Activated CD4-positive, alpha-beta T cell treated with anti-CD3 and anti-CD28 coated beads, Interleukin-2, amount 50 U/mL, for 4 hours (primary cell): ENCODE measurements at places on chromosomes 1 and 21.

DNA sequence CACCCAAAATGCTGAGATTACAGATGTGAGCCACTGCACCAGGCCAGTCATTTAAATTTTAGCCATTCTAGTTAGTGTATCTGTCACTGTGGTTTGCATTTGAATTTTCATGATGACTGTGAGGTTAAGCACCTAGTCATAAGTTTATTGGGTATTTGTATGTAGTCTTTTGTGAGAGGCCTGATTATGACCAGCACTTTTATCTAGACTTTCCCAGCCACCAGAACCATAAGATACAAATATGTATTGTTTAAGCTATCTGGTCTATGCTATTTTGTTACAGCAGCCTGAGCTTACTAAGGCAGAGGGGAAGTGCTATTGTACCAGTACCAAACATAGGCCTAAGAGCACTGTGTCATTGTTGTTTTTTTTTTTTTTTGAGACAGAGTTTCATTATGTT, 19.9 kb upstream of the DNAJC6 start:
- DNase-seq: no peak

DNA sequence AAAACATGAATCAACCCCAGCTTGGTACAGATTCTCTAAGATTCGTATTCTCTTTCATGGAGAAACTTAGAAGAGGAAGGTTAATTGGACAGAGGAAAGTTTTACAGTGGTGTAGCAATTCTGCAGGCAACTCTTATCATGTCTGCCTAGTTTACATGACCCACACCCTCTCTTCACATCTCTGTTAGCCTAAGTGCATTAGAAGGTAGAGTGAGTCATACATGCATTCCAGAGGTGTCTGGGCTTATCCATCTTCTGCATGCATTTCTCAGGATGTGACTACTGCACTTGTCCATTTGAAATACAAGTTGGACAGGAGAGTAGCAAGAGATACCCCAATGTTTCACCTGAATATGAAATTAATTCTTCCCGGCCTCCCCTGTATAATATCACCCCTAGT, 578.4 kb upstream of the NCAM2 start:
- DNase-seq: no peak

GRCh38 chr21:42746593-42747275, 93.3 kb downstream of the PDE9A start:
- DNase-seq: peak; percentile 8

- no peak for DNase-seq
These were observed 85.2 kb downstream of the KIRREL1 start for GRCh38 chr1:158078569-158079080.

DNA sequence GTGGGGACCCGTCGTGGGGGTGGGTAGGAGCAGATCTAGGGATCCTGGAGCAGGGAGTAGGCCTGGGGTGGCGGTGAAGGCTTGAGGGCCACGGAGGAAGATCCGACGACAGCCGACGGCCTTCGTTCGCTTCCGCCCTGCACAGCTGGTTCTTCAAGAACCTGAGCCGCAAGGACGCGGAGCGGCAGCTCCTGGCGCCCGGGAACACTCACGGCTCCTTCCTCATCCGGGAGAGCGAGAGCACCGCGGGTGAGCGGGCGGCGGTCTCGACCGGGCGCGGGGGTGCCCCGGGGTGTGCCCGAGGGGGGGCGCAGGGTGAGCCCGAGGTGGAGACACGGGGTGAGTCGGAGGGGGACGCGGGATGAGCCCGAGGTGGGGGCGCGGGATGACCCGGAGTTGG, 16.5 kb upstream of the HDAC1 start:
- no peak for DNase-seq

GRCh38 chr1:173295391-173295790, 88.3 kb upstream of the TNFSF4 start:
- no peak for DNase-seq

- DNase-seq: no peak
These were observed 15.4 kb downstream of the TRAF5 start for GRCh38 chr1:211341999-211342398.

DNA sequence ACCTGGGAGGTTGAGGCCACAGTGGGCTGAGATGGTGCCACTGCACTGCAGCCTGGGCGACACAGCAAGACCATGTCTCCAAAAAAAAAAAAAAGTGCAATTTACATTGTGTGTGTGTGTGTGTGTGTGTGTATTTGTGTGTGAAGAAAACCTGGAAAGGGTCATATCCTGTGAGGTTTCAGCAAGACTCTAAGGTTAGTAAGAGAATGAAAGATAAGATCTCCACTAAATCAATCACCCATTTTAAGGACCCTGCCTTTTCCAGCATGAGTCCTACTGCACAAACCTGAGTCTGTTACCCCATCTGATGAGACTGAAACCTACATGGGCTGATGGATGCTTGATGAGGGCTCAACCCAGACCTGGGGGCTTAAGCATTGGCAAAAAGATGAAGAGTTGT, 4.9 kb upstream of the C1orf74 start:
- DNase-seq: no peak

DNA sequence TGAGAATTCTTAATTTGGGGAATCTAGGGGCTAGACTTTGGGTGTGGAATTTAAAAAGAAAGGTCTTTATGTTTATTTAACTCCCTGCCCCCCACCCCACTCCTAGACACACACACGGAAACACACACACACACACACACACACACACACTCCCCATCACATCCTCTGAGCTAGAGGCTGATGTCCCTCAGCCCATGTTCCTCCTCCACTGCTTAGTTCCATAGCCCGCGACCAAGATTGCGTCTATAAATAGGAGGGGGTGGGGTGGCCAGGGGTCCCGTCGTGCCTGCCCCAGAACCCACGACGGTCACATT, 655 bp upstream of the KIRREL1 start:
- DNase-seq: no peak

- no peak for DNase-seq
These were observed 33.3 kb downstream of the RRAGC start for GRCh38 chr1:38826262-38826661.

- no peak for DNase-seq
These were observed 47.1 kb downstream of the ELK4 start for GRCh38 chr1:205584732-205585131.

GRCh38 chr1:22290611-22291010, 147.7 kb upstream of the WNT4 start:
- DNase-seq: no peak

- DNase-seq: no peak
These were observed 75.0 kb downstream of the USP24 start for GRCh38 chr1:55140137-55140536.

DNA sequence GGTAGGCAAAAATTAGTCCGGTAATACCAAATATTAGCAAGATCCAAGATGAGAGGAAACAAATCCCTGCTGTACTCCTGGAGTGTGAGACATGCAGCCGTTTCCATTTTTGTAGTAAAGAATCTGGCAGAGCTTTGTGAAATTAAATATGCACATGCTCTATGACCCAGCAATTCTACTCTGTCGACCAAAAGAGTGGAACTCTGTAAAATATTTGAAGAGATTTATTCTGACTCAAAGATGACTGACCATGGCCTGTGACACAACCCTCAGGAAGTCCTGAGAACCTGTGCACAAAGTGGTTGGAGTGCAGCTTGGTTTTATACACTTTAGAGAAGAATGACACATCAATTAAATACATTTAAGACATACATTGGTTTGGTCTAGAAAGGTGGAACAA, 16.2 kb downstream of the HAX1 start:
- DNase-seq: no peak

- no peak for DNase-seq
These were observed 314.9 kb upstream of the DEPDC1 start for GRCh38 chr1:68811806-68812205.

DNA sequence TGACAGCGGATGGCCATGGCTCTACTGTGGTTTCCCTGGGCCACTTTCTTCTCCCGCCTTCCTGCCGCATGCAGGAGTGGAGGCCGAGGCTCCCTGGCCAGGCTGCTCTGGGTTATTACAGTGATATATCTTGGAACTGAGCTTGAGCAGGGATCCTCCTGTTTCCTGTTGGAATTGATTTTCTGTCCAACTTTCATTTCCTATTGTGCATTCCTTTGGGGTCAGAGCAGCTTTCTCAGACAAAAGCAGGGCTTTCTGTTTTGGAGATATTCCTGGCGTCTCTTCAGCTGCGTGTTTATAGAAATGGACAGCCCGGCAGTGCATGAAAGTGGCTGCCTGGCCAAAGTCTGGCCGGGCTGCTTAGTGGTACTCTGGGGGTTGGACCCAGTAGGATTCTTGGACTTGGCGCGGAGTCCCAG, 146.4 kb downstream of the KIF26B start:
- DNase-seq: no peak

DNA sequence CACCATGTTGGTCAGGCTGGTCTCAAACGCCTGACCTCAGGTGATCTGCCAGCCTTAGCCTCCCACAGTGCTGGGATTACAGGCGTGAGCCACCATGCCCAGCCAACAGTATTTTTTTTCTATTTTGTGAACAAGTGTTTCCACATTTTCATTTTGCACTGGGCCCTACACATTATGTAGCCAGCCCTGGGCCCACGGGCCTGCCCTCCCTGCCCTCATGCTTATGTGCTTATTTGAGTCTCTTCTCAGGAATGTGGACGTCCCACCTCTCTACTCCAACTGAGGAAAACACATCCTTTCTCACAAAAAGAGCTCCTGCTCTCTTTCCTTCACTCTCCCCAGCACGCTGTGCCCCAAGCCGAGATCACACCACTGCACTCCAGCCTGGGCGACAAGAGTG, 13.5 kb upstream of the ZBED6 start:
- no peak for DNase-seq

DNA sequence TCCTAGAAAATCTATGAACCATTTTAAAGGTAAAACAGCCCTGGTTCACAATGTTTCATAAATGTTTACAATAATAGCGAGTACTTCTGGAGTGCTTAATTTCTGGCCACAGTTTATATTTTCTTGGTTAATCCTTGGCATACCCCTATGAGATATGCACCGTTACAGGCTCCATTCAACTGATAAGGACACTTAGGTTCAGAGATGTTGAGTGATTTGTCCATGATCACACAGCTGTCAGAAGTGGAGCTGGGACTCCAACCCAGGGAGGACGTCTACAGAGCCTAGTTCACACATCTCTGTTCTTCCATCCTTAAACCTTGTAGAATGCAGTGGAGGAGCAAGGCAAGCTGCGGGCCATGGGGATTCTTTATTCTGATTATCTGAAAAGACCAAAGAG, 48.4 kb upstream of the RUNX1 start:
- DNase-seq: no peak

- DNase-seq: no peak
These were observed 223.4 kb downstream of the PLPP3 start for GRCh38 chr1:56355918-56356317.

GRCh38 chr1:113676524-113676923, 82.8 kb downstream of the PHTF1 start:
- no peak for DNase-seq

- DNase-seq: no peak
These were observed 134.1 kb downstream of the CYYR1 start for GRCh38 chr21:26438976-26439375.

DNA sequence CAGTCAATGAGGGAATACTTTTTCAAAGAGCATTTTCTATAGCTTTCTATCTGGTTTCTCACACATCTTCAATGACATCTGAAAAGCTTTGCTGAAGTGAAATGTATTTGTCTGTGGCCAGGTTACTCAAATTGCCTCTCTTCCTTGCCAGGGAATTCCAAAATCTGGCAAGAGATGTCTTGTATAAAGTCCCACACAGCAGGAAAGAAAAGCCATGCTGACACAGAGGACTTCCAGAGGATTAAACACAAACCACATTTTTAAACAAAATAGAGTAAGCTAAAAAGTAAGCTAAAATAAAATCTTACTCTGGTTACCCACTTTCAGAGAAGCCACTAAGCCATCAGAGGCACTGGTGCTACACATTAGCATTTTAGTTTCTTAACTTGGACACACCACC, 93.1 kb upstream of the BCAR3 start:
- DNase-seq: no peak

GRCh38 chr1:31445951-31446350, 32.9 kb downstream of the SERINC2 start:
- DNase-seq: no peak

DNA sequence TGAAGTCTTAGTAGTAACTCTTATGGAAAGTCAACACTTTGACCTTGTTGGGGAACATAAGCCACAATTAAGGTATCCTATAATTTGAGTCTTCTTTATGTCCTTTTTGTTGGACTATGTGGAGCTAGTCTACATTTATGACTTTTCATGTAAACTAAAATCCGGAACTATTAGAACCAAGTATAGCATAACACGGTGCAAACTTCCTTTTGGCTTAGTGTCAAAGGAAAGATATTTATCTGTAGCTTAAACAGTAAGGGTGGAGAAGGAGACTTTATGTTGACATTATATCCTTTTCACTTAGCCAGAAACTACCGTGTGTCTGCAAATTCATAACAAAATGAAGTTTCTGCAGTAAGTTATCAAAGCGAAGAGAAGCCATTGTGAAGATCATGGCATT, 7.3 kb downstream of the UAP1 start:
- no peak for DNase-seq

GRCh38 chr1:45974541-45975269, 157.7 kb downstream of the PIK3R3 start:
- DNase-seq: no peak

DNA sequence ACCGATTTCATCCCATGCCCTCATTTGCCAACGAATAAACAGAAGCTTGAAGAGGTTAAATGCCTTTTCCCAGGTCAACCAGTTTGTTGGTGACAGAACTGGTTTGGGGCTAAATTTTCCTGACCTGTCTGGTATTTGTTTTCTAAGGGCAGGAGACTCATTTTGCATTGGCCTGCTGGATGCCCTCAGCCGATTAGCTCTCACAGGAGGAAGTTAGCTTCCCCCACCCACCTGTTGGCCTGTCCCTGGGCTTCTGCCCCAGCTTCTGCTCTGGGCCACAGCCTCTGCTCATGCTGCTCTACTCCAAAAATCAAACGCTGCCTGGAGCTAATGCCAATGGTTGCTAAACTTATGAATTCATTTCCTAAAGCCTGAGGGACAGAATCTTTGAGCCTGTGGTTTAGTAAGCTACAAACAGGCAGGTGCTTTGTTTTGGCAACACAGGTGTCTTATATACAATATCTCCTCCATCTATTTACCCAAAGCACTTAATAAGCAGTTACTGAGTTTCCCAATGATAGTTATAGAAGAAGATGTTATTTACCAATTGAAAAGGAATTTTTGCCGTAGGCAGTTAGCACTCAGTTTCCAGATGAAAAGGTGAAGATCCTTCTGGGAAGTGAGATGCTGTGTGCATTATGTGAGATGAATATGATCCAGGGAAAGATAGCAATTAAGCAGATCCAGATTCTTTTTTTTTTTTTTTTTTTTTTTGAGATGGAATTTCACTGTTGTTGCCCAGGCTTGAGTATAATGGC, 82.3 kb downstream of the TM2D1 start:
- no peak for DNase-seq

- no peak for DNase-seq
These were observed 300.6 kb downstream of the TM2D1 start for GRCh38 chr1:61424382-61424781.

GRCh38 chr1:151312411-151312810, 14.8 kb downstream of the PI4KB start:
- DNase-seq: no peak

DNA sequence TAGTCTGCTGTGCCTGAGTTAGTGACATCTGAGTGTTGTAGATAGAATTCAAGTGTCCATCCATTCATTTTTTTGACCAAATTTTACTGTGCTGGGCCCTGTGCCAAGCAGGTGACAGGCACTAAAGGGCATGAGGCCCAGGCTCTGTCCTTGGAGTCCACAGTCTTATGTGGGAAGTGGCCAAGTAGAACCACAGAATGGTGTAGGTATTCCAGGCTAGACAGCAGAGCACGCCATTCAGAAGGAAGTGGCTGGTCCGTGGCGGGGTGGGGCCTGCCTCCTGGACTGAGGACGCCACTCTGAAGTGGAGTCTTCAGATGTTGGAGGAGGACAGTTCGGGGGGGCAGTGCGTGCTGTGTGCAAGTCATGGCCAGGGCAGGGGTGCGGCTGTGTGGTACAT, 68.9 kb upstream of the ACTL8 start:
- no peak for DNase-seq

GRCh38 chr1:36035154-36035553, 48.7 kb upstream of the TEKT2 start:
- no peak for DNase-seq
